Activated CD4-positive, alpha-beta T cell treated with anti-CD3 and anti-CD28 coated beads, Interleukin-2, amount 50 U/mL, for 24 hours (primary cell): ENCODE measurements at places on chromosomes 16 and 17.

DNA sequence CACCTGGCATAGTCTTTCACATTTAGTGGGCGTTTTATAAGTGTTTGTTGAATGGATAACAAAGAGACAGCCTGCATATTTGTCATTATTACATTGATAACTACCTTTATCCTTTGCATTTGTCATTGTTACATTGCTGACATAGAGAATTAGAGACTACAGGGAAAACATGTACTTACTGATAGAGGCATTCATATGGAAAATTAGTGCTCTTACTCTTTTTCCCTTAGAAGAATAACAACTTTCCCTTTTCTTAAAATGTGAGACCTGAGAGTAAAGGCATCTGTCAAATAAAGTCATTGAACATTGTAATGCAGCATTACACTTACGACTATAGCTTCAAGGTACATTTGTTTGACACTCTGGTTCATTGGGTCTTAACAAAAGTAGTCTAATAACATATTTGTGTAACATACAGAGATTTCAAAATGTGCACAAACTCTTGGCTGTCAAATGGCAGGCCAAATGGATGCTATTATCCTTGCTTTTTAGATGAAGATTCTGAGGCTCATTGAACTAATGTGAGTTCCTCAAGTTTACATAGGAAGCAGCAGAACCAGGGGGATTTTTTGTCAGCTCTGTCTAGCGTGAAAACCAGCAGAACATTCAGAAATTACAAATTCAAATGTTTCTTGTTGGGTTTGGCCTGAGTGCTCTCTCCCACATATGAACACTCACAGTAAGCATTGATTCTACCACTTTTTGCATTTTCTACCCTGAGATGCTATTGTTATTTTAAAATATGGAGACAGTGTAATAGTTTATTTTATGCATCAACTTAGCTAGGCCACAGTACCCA, 28.5 kb downstream of the SMIM36 start:
- DNase-seq = no peak

- DNase-seq = no peak
Measured at GRCh38 chr17:28841901-28842281, 699 bp downstream of the FAM222B start.

GRCh38 chr17:57544401-57544800, 200.7 kb downstream of the CCDC182 start:
- DNase-seq = no peak

DNA sequence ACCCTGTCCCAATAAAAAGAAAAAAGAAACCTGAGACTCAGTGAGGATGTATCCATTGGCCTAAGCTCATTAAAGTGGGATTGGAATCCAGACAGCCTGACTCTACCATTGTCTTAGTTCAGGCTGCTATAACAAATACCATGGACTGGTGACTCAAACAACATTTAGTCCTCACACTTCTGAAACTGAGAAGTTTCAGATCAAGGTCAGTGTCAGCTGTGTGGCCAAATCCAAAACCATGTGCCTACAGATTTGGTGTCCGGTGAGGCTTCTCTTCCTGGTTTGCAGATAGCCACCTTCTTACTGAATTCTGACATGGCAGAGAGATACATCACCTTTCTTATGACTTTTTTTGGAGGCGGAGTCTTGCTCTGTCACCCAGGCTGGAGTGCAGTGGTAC, 53.3 kb upstream of the KDM8 start:
- no peak for DNase-seq

GRCh38 chr17:48994549-48995303, 2.5 kb upstream of the IGF2BP1 start:
- no peak for DNase-seq

- no peak for DNase-seq
Measured at GRCh38 chr17:72357764-72358365, 237.0 kb downstream of the SOX9 start.

DNA sequence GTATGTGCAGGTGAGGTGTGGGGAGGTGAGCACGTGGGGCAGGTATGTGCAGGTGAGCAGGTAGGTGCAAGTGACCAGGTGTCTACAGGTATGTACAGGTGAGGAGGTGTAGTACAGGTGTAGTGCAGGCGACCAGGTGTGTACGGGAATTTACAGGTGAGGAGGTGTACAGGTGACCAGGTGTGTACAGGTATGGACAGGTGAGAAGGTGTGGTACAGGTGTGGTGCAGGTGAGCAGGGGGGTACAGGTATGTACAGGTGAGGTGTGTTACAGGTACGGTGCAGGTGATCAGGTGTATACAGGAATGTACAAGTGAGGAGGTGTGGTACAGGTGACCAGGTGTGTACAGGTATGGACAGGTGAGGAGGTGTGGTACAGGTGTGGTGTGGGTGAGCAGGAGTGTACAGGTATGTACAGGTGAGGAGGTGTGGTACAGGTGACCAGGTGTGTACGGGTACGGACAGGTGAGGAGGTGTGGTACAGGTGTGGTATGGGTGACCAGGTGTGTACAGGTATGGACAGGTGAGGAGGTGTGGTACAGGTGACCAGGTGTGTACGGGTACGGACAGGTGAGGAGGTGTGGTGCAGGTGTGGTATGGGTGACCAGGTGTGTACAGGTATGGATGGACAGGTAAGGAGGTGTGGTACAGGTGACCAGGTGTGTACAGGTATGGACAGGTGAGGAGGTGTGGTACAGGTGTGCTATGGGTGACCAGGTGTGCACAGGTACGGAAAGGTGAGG, 12.8 kb upstream of the DBNDD1 start:
- DNase-seq = no peak

- no peak for DNase-seq
Measured at GRCh38 chr17:16374146-16374938, 6.5 kb upstream of the UBB start.

GRCh38 chr16:89138513-89138795, 33.1 kb upstream of the CDH15 start:
- no peak for DNase-seq

DNA sequence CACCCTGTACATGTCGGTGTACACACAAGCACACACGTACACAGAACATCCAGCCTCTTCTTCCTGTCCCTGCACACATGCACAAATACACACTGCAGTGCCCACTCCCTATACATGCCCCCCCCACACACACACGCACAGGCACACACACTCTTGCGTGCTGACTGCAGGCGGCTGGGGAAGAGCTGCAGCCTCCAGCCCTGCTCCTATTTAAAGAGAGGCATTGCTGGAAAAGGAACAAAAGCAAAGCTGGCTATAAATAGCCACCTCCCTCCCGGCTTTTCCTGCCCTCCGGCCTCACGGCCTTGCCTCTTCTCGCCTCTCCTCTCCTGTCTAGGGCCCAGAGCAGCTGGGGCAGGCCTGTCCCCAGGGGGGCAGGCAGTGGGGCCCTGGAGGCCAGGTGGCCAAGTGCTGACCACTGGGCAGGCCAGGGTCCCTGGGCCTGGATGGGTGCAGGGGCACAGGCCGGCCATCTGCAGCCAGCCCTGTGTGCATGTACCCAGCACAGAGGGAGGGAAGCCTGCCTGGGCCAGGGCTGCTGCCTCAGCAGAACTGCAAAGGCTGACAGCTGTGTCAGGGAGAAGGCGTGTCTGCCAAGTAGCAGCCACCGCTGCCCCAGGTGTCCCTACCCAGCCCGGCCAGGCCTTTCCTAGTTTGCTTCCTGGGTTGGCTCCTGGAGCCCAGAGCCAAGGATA, 25.4 kb downstream of the RTN4RL1 start:
- DNase-seq = no peak

DNA sequence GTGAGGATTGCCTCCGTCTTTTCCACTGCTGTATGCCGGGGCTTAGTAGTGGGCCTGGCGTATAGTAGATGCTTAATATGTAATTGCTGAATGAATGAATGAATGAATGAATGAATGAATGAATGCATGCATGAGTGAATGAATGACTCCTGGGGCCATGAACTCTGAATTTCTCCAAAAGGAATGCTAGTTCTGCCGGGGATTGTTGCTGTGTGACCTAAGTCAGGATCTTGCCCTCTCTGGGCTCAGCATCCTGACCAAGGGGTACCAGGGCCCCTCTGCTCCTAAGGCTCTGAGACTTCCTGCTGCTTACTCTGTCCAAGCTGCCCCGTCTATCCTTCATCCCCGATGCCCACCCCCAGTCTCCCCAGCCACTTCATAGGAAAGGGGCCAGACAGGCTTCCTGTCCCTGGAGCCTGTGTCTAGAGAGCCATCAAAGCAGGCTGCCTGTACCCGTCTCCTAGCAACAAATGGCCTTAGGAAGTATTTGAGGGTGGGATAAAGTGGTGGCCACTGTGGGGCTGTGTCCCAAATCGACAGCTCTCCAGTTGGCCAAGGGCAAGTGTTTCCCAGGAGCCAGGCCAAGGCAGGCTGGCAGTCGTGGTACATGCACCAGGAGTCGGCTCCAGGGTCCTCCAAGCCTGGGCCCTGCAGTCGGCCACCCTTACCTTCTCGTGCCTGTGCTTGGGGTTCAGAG, 11.6 kb upstream of the MPRIP start:
- DNase-seq = no peak

GRCh38 chr17:3167574-3167973, 29.7 kb upstream of the OR1A2 start:
- DNase-seq = no peak
